ENCODE measurements at places on chromosomes 2 and 18.

DNA sequence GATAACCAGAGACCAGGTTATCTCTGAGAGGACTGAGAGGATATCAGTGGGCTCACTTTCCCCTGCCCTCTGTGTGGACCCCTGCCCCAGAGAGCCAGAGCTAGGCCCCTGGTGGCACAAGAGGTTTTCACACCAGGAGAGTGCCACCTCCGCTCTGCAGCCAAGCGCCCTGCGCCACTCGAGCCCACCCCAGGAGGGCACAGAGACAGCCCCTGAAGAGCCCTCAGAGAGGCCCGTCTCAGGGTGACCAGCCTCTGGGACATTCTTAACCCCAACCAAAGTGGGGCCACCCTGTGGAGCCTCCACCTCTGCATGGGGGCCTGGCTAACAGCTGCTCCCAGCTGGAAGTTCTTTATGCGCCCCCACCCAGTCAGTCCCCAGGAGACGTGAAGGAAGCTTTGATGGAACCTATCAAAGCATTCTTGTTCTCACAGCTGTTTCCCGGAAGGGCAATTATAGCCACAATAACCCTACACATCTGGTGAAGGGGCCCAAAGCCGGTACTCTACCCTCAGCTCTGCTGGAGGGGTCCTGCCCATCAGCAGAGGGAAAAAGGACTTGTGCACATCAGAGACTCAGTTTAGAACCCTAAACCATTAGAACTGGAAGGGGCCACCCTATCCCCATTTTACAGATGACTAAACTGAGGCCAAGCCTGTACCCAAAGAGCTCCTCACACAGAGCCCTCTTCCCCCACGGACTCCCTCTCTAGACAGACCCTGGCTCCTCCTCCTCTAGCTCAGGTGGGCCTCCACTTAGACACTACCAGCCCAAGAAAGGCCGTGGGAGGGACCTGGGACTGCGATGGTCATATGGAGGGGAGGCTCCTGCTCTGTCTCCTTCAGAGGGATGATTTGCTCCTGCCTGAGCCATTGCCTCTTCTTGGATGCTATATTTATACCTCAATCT, 101.1 kb downstream of the ZFP36L2 start:
- DNase-seq: no peak

DNA sequence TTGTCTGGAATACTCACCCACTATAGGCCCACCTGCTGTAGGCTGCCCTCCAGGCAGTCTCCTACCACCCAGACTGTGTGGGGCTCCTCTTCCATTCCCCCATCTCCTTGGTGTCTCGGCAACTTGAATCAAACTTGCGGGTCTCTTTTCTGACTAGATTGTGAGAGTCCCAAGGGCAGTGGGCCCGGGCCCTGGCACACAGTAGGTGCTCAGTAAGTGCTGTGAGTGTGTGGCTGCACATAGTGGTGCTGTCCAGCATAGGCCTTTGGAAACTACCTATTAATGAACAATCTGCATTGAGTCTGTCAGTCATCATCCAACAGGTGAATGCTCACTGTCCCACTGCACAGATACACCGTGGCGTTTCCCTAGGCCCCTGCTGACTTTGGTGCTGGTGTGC, 43.6 kb upstream of the ASB1 start:
- no peak for DNase-seq

- peak; percentile 5 for DNase-seq
These were observed 81.2 kb downstream of the ADD2 start for GRCh38 chr2:70686577-70687460.

GRCh38 chr2:139196754-139197153, 416.6 kb upstream of the NXPH2 start:
- DNase-seq: no peak
